ENCODE measurements at places on chromosomes 4 and X.

DNA sequence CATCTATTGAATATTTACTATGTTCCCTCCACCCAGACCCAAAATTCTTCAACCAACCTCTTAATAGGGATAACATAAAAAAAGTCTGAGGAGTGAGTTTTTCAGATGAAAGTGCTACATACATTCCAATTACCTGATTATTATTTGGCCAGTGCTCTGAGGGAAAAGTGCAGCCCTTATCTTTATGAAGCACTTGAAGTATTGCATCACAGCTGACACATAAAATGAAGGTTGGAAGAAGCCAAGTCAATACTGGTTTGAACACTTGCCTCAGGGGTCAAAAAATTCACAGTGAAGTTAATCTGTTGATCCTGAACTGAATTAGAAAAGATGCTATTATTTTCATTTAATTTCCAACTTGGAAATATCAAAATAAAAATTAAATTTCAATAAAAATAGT lies 498.9 kb downstream of the INPP4B start:
- no peak for DNase-seq

DNA sequence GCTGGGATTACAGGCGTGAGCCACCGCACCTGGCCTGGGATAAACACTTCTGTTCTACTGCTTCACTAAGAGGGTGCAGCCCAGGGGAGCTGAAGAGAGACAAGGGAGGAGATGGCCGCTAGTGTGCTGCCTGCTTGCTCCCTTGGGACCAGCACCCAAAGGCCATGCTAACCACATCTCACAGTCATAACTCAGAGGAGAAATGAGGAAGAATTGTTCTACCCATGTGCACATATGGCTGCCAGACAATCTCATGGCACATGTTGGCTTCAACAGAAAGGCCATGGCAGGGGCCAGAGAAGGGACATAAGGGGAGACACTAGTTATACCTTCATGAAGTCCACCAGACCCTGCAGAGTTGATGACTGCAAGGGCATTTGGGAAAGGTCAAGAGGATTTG lies 22.4 kb downstream of the CLDN22 start:
- no peak for DNase-seq

GRCh38 chr4:107801766-107802211 lies 22.9 kb upstream of the SGMS2 start:
- no peak for DNase-seq

- no peak for DNase-seq
Measured at GRCh38 chr4:16067515-16067914, 16.3 kb downstream of the PROM1 start.

DNA sequence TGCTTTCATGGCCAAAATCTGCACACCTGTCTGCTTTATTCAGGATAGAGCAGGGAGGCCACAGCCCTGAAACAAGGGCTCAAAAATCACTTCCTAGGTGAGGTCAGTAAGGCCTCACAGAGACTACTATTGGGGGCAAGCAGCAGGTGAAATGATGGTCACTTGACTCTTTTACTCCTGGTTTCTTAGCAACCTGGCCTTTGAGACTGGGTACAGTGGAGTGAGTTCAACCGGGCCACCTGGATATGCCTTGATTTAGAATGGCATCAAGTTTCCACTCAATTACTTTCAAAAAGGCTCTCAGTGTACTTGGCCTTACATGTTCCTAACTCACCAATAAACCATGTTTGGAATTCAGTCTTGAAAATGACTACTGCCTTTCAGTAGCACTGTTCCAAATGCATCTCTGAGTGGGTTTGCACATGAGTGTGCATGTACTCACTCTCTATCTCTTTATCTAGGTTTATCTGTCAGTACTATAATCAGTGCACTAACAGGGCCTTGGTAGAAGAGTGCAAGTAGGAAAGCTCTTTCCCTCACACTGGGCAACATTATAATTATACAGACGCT lies 388.2 kb downstream of the OPHN1 start:
- DNase-seq, result no peak

DNA sequence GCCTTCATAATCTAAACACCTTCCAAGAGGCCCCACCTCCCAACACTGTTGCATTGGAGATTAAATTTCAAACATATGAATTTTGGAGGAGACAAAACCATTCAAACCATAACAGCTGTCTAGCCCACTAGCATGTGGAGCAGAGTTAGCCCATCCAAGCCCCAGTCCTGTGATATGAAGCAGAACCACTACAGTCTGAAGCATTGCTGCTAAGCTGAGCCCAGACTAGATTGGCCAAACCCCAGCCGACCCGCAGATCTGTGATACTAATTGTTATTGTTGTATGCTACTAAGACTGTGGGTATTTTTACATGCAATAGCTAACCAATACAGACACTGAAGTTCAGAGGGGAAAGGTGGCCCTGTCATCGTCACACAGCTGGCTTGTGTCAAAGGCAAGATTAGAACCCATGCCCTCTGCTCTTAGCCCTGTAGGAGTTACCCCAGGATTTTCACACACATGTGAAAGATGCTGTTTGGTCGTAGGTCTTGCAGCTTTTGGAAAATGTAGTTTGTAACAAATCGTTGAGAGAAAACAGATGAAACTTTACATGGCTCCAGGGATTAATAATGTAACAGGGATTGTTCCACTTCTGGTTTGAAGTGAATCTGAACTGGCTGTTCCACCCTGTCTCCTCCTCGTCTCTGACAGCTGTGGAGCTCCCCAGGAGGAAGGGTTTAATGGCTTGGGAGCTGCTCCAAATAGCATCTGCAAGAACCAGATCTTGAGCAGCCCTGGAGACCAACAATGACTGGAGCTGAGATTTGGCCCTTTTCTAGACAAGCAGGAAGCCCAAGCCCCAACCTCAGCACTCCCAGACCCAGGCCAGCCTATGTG lies 517.5 kb downstream of the MID1IP1 start:
- no peak for DNase-seq

- no peak for DNase-seq
Measured at GRCh38 chr4:122674371-122674770, 53.5 kb upstream of the IL21 start.

GRCh38 chrX:143536176-143536575 lies 18.9 kb upstream of the SPANXN3 start:
- DNase-seq, result no peak

DNA sequence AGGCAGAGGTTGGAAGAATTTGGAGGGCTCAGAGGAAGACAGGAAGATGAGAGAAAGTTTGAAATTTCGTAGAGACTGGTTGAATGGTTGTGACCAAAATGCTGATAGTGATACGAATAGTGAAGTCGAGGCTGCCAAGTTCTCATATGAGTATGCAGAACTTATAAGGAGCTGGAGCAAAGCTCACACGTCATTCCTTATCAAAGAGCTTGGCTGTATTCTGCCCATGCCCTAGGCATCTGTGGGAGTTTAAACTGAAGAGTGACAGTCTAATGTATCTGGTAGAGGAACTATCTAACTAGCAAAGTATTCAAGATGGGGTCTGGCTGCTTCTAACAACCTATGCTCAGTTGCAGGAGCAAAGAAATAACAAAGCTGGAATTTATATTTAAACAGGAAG lies 102.1 kb downstream of the PCDH18 start:
- no peak for DNase-seq

DNA sequence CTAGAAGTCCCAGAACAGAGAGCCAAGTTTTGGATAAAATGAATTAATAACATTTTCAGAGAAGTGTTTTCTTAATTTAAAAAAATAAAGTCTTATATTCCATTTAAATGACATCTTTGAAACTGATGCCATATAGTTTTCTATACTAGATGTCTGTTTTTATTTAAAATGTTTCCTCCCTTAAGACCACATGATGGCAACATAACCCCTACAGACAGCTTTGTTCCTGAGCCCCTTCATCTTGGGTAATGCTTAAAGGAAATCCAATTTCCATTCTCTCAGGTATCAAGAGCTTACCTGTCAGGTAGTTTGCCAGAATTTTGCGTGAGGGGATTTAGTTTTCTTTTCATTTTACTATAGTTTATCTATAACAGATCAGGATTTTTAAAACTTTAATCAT lies 181.4 kb upstream of the UGT8 start:
- no peak for DNase-seq

DNA sequence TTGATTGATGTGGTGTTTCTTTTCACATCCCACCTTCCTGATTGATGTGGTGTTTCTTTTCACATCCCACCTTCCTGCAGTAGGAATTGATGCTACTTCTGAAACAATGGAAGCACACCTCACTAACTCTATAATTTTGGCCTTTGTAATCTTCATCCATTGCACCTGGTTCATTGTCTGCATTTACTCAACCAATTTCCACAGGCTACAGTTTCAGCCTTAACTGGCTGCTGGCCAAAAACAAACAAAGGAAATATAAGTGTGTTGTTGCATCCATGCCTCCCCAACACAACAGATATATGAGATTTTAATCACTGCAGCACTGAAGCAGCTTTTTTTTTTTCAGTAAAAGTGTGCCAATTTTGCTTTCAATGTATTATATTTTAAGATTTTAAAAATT lies 867.6 kb upstream of the PCDH7 start:
- no peak for DNase-seq
